NCI-H446 (cell line): ENCODE measurements at places on chromosomes 11 and 22.
A peak's percentile ranks its signal among the peaks of the same experiment; 100 is the strongest.

DNA sequence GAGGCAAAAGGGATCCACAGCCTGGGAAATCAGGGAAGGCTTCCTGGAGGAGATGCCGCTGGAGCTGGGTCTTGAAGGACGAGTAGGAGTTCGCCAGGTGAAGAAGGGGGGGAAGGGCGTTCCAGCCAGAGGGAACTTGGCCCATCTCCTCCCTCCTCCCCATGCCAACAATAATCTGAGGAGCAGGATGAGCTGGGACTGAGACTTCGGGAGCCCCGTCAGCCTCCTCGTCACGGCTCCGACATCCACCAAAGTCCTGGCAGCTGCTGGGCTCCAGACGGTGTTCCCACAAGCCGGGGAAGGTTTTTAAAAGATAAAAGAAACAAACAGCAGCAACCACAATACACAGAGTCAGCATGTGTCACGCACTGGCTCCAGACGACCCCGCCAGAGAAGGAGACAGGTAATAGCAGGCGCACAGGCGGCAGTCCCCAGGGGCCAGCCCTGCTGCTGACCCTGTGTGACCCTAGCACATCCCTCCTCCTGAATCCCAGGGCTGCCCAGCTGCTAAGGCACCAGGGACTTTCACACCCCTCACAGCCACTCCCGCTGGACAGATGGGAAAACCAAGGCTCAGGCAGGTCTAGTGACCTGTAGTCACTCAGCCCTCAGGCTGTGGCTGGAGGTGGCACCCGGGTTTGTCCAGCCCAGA lies 37.3 kb downstream of the NUP50 start:
- DNase-seq, result no peak

GRCh38 chr11:122733318-122733717 lies 77.8 kb downstream of the UBASH3B start:
- DNase-seq, result no peak

DNA sequence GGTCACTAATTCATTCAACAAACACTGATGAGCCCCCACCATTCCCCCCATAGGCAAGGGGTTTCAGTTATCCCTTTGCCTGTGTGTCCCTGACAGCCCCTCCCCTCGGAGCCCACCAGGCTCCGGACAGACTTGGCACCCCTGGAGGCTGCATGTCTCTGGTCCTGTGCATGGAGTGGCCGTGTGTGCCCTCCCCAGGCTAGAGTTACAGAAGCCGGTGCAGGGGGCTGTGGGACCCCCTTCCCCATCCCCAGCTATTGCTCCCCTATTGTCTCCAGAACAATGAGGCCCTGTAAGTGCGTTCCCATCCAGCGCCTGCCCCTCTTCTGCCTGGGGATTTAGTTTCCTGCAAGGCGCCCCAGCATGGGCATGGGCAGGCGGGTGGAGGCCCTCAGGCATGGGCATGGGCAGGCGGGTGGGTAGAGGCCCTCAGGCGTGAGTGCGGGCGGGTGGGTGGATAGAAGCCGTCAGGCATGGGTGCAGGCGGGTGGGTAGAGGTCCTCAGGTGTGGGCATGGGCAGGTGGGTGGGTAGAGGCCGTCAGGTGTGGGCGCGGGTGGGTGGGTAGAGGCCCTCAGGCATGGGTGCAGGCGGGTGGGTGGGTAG lies 1.5 kb downstream of the MUC2 start:
- no peak for DNase-seq

GRCh38 chr22:26082866-26083265 lies 86.4 kb upstream of the SEZ6L start:
- peak; percentile 8 for DNase-seq

DNA sequence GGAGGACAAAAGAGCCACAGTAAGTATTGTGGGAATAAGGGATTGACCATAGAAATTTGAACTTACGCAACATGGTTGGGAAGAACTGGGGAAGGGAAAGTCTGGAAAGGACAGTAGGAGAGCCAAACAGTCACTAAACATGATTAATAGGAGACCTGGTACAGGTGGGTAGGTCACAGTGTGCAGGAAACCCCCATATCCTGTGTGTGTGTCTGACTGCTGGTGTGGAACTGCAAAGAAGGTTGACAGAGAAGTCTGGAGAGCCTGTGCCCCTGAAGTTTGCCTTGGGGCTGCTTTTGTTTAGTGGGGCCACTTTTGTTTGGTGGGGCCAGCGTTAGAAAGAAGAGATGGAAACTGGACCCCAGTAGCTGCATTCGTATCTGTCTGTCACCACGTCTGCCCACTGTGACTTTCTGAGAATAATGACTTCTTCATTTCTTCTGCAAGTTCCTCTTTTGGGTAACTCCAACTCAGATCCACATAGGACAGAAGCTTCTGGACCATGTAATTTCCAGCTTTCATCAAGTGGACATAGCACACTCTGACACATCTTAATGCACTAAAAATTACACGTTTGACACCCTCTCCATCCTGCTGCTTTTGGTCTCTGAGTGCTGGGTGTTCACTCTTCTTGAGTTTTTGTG lies 126.8 kb upstream of the RAG2 start:
- DNase-seq, result no peak

- DNase-seq, result no peak
Measured at GRCh38 chr22:19693581-19693980, 20.7 kb upstream of the SEPTIN5 start.

- DNase-seq, result no peak
Measured at GRCh38 chr11:89490602-89490980, 584 bp downstream of the NOX4 start.

- DNase-seq, result no peak
Measured at GRCh38 chr11:82859750-82860149, 40.5 kb downstream of the PRCP start.

DNA sequence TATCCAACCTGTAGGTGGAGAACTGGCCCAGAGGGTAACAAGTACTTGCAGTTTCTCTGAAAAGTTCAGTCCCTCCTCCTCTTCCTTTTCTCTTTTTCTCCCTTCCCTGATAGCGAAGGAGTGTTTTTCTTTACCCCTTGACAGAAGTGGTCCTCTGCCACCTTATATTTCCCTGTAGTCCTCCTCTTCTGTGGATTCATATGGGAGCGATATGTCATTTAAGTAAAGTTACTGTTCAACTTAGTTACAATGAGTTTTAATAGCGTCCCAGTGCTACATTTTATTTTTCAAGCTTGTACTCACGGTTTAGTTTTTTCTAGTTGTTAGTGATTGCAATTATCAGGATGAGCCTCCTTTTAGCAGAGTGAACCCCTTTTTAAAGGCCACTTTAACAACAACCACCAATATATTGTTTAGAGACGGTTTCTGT lies 1.4 kb downstream of the PCF11 start:
- no peak for DNase-seq

- no peak for DNase-seq
Measured at GRCh38 chr22:49906799-49907290, 11.4 kb downstream of the ALG12 start.

- no peak for DNase-seq
Measured at GRCh38 chr11:45620243-45620642, 45.2 kb downstream of the CHST1 start.

GRCh38 chr11:83007909-83008580 lies 63.7 kb downstream of the RAB30 start:
- DNase-seq, result no peak

- no peak for DNase-seq
Measured at GRCh38 chr22:35347462-35347861, 33.4 kb upstream of the HMOX1 start.

DNA sequence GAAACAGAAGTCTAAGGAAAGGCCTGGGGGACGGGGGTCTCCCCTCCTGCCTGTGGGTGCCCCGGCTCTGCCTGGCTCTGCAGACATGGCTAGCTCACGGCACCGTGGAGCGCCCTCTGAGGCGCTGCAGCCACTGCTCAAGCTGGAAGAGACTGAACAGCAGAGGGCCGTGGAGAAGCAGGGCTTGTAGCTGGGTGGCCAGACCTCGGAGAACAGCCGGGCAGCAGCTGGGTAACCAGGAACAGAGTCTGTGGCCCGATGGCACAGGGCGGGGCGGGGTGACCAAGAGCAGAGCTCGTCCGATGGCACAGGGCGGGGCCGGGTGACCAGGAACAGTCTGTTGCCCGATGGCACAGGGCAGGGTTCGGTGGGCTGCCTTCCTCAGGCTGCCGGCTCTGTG lies 18.1 kb downstream of the RNH1 start:
- DNase-seq, result no peak

DNA sequence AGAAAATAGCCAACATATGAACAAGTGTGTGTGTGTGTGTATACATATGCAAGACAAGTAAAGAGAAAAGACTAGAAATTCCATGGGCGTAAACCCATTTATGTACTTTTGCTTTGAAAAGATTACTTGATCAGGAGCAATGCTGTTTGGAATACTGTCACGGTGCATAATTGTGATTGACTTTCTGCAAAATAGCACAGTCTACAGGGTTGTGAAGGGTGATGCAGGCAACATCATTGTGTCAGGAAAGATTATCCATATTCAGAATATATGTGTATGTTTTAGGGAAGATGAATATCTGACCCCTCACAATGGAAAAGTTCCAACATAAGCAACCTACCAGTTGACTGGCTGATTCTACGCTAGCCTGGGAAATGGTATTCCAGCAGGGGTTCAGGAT lies 307.7 kb downstream of the JRKL start:
- DNase-seq, result no peak

- DNase-seq, result no peak
Measured at GRCh38 chr11:129992161-129992944, 10.3 kb downstream of the PRDM10 start.

DNA sequence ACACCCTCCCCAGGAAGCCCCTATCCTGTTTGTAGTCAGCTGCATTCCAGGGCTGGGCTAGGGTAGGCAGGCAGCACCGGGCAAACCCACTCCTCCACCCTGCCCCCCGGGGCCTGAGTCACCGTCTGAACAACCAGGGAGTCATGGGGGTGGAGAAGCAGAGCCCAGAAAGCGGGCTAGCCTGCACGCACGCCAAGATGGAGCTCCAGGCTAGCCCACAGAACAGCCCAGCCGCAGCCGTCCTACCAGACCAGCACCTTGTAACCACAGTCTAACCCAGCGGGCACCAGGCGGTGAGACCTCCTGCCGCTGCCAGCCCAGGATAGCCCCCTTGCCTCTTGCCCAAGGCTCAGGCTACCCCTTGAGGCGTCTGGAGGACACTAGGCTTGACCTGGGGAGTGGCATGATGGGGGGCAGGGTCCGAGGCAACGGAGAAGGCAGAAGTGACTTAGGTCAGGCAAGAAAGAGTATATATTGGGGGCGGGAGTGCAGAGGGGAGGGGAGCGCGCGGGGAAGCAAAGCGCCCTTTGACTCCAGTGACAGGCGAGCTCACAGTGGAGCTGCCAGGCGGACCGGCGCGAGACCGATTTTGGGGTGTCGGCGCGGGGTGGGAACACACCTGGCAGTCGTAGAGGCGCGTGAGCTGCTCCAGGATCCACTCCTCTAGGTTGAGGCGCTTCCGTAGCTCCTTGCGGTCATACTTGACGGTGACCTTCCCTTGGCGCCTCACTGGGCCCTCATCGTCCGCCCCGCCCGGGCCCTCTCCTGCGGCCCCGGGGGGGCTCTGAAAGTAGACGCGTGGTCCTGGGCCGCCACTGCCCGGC lies 734 bp downstream of the PPP1R14B start:
- no peak for DNase-seq

GRCh38 chr11:94241896-94242295 lies 62.5 kb upstream of the IZUMO1R start:
- no peak for DNase-seq

DNA sequence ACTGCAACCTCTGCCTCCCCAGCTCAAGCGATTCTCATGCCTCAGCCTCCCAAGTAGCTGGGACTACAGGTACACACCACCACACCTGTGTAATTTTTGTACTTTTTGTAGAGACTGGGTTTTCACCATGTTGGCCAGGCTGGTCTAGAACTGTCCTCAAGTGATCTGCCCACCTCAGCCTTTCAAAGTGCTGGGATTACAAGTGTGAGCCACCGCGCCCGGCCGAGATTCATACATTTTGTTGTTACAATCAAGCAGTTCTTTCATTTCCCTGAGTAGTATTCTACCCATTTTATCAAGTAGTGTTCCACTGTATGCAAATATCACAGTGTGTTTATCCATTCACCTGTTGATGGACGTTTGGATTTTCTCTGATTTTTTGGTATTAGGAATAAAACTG lies 26.6 kb upstream of the SLC35C1 start:
- DNase-seq, result no peak

DNA sequence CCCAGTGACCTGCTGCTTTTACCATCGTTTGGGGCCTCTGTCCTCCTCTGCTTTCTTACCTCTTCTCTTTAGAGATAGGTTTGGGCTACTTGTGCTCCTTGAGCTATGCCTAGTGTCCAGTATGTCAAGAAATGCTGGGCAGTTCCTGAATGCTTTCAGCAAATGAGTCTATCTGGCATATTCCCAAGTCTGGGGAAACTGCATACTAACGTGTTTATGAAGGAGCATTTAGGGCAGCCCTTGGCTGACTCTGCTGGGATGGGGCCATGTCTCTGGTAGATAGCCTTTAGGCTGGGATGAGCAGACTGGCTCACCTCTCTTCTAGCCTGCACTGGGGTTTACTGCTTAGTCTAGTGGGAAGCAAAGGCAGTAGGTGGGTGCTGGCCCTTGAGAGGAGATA lies 43.7 kb upstream of the SUSD2 start:
- DNase-seq, result no peak

GRCh38 chr11:102295045-102295444 lies 22.2 kb upstream of the BIRC3 start:
- no peak for DNase-seq

DNA sequence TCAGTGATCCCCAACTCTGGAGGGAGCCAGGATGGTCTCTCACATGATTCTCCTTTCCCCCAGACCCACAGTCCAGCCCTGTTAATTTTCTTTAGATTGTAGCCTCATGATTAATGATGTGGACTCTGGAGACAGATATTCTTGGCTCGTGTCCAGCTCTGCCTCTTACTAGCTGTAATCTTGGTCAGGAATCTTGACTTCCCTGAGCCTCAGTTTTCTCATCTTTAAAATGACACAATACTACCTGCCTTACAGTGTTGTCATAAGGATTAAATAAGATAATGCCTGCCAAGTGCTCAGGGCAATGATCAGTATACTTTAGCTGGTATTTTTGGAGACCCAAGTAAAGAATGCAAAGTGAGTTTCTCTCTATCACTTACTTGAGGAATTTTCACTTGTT lies 60.0 kb downstream of the SPECC1L start:
- DNase-seq, result no peak

GRCh38 chr11:131822506-131822905 lies 452.1 kb downstream of the NTM start:
- DNase-seq, result no peak

DNA sequence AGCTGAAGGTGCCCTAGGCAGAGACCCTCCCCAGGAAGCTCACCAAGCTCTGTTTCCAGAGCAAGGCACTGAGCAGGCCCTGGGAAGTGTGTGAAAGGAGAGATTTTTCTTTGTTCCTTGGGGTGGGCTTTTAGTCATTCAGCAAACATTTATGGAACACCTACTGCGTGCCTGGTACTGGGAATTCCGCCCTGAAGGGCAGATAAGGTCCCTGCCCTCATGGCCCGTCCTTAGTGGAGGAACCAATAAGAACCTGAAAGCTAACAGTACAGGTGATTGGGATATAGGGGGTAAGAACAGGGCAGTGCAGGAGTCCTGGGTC lies 3.9 kb downstream of the TMEM134 start:
- DNase-seq, result no peak

GRCh38 chr11:76623884-76624419 lies 46.6 kb downstream of the LRRC32 start:
- no peak for DNase-seq
